Stimulated activated naive CD8-positive, alpha-beta T cell treated with anti-CD3 and anti-CD28 coated beads, Interleukin-15, amount 100 ng/mL, for 72 hours (primary cell): ENCODE measurements at places on chromosomes 12 and 14.

DNA sequence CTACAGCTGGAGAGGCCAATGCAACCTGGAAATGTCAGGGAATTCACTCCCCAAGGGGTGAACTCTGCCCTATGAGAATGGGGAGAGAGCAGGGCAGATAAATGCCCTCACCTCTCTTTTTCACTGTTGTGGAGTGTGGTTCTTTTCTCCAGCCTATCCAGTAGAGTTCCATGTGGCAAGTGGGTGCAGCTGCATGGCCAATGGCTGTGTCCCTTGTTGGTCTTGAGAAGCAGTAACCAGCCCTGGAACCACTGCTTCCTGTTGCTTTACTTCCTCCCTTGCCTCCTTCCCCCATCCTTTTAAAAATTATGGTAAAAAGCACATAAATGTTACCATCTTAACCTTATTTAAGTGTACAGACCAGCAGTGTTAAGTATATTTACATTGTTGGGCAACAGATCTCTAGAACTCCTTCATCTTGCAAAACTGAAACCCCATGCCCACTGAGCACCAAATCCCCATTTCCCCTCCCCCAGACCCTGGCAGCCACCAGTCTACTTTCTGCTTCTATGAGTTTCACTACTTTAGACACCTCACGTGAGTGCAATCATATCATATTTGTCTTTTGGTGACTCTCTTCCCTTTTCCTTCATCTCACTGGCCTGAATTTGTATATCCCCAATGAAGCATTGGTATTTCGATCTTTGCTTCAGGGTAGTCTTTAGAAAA lies 77.0 kb upstream of the GRIP1 start:
- DNase-seq = no peak

DNA sequence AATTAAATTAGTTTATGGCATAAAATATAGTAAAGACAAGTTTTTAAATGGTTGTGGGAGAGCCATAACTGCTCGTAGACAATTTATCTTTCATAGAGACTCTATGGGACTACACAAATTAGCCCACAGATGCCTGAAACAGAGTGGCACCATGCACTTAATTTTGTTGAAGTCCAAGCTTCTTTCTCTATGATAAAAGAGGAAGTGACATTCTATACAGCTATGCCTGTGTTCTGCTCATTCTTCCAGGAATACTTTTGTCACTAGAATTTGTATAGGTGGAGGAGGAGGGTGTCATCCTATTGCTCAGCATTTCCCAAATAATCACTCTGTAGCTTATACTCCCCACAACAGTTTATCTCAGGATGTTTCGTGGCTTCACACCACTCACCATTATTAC lies 43.7 kb upstream of the KICS2 start:
- DNase-seq = no peak

DNA sequence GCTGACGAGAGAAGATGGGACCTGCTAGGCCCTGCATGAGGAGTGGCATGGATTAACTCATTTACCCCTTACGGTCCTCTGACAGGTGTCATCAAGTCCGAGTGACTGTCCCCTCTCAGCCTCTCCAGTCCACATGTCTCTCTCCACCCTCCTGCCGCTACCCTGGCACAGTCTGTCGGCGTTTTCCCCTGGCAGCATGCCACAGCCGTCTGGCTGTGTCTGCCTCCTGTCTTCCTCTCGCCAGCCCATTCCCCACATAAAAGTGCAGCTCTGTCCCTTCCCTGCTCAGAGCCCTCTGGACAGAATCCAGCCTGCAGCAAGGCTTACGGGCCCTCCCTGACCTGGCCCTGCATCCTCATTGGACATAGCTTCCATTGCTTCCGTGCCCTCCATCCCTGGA lies 45.6 kb downstream of the UBE3B start:
- DNase-seq = no peak

DNA sequence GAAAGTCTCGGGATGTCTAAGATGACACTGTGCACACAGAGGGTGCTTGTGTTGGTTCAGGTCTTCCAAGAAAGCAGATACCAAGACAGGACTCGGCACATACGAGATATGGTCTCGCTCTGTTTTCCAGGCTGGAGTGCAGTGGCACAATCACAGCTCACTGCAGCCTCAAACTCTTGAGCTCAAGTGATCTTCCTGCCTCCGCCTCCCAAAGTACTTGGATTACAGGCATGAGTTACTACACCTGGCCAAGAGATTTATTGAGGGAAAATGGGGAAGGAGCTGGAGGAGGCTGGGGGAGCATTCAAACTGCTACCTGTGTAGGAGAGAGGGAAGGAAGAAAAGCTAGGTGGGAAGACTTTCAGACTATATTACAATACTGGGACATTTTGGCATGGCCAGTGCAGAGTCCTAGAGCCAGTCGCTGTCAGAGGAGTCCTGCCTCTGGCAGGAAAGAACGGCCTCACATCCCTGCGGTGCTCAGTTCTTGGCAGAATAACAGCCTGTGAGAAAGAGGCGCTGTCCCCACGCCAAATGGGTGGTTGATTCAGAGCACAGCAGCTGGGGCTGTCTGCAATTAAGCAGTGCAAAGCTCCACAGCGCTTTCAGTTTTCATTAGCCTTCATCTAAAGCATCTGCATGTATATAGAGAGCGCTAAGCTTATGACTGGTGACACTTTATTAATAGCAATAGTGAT lies 18.3 kb downstream of the SLC17A8 start:
- DNase-seq = no peak

DNA sequence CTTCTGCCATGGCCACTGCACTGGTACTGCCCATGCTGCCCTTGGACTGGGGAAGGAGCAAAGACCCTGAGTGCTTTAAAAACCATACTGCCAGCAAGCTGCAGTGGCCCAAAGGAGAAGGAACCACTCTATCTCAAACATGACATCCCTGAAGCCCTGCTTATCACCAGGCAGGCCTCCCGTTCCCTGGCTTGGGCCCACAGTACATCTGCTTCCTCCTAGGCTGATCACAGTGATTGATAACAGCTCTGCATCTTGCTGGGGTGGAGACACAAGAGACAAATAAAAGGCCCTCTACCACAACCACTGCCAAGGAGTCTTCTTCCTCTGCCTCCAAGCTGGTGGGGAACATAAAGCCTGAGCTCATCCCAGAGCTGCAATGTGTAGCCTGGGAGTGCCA lies 567.5 kb downstream of the TRHDE start:
- DNase-seq = no peak

- DNase-seq = no peak
These were observed 41.3 kb upstream of the ARID2 start for GRCh38 chr12:45688183-45688582.

- no peak for DNase-seq
These were observed 139.3 kb downstream of the TTC7B start for GRCh38 chr14:90676912-90677311.
